H1 (cell line): ENCODE measurements at places on chromosomes 5 and 9.

DNA sequence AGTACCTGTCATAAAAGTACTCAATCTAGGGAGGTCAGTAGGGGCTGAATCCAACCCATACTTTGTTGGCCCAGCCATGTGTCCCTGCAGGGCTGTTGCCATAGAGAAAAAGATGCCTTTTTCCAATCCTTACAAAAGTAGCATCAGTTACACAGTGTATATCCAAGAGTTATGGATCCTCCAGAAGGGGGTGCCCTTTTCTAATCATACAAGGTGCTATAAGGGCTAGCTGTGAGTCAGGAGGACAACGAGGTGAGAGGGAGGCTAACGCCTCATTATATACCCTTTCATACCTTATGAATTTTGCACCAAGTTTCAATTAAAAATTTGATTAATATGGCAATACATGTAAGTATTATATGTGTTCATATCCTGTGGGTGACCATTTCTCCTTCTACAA is 4.8 kb downstream of the KIAA0825 start:
- no peaks in the 10 kb centered on the region for H3K36me3 ChIP-seq
- H3K27me3 ChIP-seq, result no peaks in the 10 kb centered on the region
- DNase-seq, result no peak
- H3K27ac ChIP-seq, result no peak overlapping the region
- no peak overlapping the region for H3K4me3 ChIP-seq

DNA sequence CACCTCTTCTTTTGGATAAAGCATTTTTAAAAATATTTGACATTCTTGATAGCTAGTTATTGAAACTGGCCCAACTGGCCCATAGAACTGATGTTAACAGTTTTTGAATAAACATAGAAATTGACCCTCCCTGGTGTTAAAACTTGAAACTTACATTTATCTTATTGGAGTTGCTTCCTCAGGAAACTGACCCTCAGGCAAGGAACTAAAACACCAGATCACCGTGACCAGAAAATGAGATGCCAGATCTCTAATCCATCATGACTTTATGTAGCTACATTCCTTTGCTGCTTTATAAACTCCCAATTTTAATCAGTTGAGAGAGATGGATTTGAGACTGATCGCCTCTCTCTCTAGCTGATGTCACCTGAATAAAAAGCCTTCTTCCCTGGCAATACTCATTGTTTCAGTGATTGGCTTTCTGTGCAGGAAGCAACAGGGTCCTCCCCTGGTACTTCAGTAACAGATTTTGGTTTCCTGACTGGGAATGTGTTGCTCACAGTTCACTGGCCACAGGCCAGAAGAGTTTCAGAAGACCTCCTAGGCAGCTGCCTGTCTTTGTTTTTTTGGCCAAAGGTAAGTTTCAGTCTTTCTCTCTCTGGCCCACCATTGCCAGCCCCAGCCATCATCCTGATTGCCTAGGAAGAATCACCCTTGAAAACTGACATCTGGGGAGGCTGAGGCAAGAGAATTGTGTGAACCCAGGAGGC is 212.4 kb downstream of the DTWD2 start:
- no peaks in the 10 kb centered on the region for H3K36me3 ChIP-seq
- no peak for DNase-seq
- H3K27ac ChIP-seq, result no peak overlapping the region
- H3K4me1 ChIP-seq, result peaks cover 6% of the 10 kb centered on the region

DNA sequence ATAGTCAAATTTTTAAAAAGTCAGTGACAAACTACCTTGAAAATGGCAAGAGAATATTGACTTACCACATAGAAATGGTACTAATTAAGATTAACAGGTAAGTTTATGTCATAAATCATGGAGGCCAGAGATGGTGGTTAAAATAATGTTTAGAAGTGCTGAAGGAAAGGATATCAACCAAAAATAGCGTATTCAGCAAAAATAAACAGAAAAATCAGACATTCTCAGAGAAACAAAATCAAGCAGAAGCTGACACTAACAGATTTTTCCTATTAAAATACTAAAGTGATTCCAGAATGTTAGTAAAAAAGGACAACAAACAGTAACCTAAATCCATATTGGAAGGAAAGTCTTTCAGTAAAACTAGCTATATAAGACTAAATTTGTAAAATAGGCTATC is 959.9 kb upstream of the CDH10 start:
- H3K4me1 ChIP-seq, result no peaks in the 10 kb centered on the region
- no peaks in the 10 kb centered on the region for H3K36me3 ChIP-seq
- no peak overlapping the region for H3K4me3 ChIP-seq
- no peak overlapping the region for H3K27ac ChIP-seq
- no peak for DNase-seq

- H3K27ac ChIP-seq, result no peak overlapping the region
- H3K4me3 ChIP-seq, result no peak overlapping the region
- peaks cover 30% of the 10 kb centered on the region for H3K4me1 ChIP-seq
- H3K27me3 ChIP-seq, result no peaks in the 10 kb centered on the region
- no peak for DNase-seq
Measured at GRCh38 chr9:106883626-106884190, 20.7 kb downstream of the ZNF462 start.

DNA sequence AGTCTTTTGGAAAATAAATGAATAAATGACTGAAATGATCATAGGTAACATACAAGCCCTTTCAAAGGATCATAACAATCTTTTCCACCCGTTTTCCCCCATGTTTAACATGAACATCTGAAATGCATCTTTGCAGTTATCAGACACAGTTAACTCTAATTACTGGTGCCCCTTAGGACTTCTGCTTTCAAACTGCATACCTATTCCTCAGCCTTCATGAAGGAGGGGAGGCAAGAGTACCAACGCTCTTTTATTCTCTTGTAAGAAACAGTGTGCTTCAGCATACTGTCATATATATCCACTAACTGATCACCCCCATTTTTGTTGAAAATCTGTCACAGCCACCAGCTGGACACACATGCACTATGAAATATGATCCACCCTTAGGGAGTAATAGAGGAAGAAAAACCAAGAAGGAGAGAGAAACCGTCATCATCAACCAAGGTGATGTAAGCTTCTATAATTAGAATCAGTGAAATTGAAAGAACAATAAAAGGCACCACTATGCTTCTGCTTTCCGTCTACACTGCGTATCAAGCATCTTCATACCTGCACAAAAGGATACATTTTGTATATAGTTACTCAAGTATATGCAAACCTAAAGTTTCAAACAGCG is 98.7 kb downstream of the RAPGEF6 start:
- no peaks in the 10 kb centered on the region for H3K36me3 ChIP-seq
- H3K27ac ChIP-seq, result no peak overlapping the region
- H3K27me3 ChIP-seq, result no peaks in the 10 kb centered on the region
- DNase-seq, result no peak
- no peak overlapping the region for H3K4me3 ChIP-seq

DNA sequence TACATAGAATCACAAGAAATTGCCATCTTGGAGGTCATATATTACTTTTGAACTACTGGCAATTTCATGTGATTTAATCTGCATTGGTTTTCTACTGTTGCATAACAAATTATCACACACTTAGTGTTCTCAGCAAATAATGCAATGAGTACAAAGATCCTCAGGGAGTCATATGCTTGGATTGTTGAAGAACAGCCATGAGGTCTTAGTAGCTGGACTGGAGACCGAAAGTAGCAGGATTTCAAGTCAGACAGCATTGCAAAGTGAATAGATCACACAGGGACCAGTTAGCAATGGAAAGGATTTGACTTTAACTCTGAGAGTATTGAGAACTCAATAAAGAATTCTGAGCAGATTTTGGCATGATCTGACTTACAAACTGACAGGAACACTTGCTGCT is 32.2 kb upstream of the FRMD3 start:
- no peaks in the 10 kb centered on the region for H3K36me3 ChIP-seq
- H3K27ac ChIP-seq, result no peak overlapping the region
- H3K4me3 ChIP-seq, result no peak overlapping the region
- H3K4me1 ChIP-seq, result no peaks in the 10 kb centered on the region

GRCh38 chr5:113612060-113612496 is 98.6 kb downstream of the YTHDC2 start:
- no peaks in the 10 kb centered on the region for H3K27me3 ChIP-seq
- H3K4me3 ChIP-seq, result no peak overlapping the region
- H3K4me1 ChIP-seq, result no peaks in the 10 kb centered on the region
- no peaks in the 10 kb centered on the region for H3K36me3 ChIP-seq
- H3K27ac ChIP-seq, result no peak overlapping the region

DNA sequence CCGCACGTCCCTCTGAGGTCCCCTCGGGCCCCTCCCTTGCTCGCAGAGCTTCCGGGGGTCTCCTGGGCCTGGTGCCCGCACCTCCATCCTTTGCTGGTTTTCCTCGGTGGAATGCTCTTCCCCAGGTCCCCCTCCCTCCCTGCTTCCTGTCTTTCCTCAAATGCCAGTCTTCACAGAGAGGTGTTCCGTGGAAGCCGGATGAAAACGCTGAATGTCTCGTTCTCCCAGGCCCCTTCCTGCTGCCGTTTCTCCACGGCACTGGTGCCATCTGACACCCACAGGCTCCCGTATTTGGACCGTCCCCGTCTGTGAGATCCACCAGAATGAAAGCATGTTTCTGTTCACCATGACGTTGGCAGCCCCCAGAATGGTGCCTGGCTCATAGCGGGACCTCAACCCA is 4.1 kb downstream of the OR2V1 start:
- no peak for DNase-seq
- H3K4me3 ChIP-seq, result no peak overlapping the region
- H3K36me3 ChIP-seq, result no peaks in the 10 kb centered on the region
- no peaks in the 10 kb centered on the region for H3K4me1 ChIP-seq
- H3K27ac ChIP-seq, result no peak overlapping the region

- H3K27ac ChIP-seq, result no peak overlapping the region
- DNase-seq, result no peak
- no peaks in the 10 kb centered on the region for H3K36me3 ChIP-seq
- H3K4me3 ChIP-seq, result no peak overlapping the region
Measured at GRCh38 chr9:995781-996180, 19.3 kb downstream of the DMRT3 start.
